ENCODE measurements at places on chromosomes 2 and 18.

GRCh38 chr2:2621855-2622254 is 290.8 kb upstream of the MYT1L start:
- no peak for DNase-seq

DNA sequence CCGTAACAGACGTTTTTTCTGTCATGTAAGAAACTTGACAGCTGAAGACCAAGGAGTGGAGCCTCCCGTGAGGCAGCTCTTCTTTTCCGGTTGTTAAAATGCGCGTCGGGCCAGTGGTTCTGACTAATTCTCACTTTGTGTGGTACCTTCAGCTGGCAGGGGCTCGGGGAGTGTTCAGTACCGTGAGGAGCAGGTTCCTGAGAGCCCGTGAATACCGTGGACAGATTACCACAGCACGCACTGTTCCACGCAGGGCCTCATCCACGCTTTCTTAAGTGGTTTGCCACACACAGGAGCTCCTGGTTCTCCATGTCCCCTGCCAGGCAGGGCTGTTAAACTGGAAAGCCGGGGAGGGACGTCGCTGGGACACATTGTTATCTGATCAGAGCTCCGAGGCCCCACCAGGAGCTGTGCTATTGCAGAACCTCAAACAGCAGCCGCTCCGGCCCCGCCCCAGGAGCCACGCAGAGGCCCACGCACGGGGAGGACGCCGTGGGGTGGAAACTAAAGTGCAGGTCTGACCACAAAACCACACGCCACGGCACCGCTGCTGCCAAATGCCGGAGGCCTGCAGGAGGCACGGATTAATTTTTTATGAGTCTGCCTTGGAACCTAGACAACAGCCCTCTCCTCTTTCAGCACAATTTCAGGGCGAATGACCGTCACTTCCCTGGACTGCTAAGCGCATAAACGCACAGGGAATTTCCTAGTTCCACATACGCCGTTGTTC is 43.3 kb downstream of the NFATC1 start:
- no peak for DNase-seq

GRCh38 chr2:21356086-21356856 is 232.5 kb downstream of the TDRD15 start:
- no peak for DNase-seq

DNA sequence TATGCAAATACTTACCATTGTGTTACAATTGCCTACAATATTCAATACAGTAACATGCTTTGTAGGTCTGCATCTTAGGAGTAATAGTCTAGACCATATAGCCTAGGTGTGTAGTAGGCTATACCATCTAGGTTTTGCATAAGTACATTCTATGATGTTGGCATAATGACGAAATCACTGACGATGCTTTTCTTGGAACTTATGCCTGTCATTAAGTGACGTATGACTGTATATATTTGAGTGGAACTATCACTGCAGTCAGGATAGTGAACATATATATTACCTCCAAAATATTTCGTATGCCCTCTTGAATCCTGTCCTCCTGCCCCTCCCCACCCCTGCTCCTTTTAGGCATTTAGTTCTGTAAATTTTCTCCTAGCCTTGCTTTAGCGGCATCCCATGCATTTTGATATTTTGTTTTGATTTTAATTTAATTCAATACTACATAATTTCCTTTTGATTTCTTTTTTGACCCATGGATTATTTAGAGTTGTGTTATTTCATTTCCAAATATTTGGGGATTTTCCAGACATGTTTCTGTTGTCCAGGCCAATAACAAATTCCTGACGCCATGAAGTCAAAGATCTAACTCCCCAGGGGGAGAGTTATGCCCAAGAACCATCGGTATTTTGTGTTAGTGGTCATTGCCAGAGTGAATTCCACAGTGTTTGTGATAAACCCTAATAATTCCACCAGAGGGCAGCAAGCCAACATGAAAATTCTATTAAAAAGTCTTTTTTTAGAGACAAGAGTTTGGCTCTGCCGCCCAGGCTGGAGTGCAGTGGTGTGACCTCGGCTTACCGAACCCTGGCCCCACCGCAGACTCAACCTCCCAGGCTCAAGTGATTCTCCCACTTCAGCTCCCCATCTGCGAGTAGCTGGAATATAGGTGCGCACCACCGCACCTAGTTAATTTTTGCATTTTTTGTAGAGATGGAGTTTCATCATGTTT is 24.2 kb upstream of the CASP8 start:
- DNase-seq: no peak

GRCh38 chr2:10158681-10159080 is 36.1 kb downstream of the RRM2 start:
- DNase-seq: no peak

DNA sequence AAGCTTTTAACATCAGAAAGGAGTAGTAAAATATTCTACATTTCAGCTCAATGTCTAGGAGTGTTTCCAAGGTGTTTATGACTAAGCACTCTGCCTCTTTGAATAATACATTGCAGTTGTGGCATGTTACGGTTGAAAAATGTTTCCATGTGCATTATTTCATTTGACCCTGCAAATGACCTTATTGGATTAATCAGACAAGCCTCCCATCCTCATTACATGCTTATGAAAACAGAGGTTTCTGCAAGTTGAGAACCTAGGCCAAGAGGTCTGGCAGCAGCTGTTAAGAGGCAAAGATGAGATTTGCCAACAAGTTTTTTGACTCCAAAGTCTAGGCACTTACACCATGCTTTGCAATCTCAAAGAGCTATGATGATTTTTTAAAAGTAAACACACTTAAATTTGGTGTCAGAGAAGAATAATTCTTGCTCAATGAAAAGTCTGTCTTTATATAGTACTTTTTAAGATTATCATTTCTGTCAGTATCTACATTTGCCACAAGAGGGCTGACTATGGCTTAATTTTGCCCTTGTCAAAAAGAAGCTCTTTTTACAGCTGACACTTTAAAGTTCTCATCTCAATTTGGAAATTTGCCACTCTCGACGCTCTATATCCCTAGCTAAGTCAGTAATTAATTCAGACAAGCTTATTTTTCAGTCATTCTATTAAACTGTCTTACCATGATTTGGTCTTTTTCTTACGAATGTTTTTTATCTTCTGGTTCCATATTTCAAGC is 260.6 kb downstream of the PAX3 start:
- no peak for DNase-seq

DNA sequence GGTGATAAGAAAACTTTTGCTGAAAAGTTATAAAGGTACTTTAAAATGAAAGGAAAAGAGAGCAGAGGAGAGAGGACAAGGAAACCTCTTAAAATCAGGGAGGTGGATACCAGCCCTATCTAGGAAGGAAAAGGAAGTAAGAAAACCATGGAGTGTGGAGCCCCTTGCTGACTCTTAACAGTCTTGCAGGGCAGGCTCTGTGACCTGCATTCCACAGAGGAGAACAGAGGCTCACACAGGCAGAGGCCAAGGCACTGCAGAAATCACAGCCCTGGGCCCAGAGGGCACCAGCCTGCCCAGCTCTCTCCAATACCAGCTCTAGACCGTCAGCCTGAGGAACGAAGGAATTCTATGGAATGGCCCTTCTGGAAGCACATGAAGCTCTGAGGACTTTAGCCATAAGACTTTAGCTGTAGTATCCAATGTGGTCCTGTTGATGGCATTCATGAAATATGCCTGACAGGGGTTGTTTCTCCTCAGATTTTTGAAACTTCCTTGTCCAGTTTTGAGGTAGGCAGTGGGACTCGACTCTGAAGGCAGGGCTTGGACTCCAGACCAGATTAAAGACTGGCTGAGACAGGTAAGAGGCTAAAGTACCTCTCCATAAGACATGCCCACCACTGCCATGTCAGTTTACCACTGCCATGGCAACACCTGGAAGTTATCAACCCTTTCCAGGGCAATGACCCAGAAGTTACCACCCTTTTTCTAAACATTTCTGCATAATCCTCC is 216.3 kb downstream of the ANAPC1 start:
- DNase-seq: no peak

DNA sequence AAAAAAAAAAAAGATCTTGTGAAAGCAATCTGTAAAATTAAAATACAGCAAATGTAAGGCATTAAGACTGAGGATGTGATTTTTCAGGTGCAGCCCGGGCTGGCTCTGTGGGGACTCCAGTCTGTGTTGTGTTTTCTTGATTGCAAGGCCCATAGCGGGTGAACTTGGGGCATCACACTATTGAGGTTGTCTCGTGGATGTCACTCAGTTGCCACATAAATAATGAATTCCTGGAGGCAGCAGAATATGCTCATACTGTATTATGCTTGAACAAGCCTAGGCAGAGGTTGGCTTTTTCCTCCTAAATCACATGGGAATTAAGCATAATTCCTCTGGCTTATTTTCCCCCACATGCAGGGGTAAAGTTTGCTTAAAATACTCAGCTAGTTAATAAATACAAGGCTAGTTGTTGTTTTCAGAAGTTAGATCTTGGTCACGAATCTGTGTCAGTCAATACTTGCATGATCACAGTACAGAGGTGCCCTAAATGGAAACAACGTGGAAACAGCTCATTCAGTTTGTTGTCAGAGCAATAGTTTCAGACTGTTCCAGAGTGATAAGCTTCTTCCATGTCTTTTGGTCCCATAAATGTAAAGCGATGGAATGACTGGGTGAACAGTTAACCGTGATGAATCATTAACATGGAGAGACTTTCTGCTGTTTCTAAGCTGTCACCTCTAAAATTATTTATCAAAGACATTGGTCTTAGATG is 16.4 kb downstream of the GEMIN6 start:
- no peak for DNase-seq

DNA sequence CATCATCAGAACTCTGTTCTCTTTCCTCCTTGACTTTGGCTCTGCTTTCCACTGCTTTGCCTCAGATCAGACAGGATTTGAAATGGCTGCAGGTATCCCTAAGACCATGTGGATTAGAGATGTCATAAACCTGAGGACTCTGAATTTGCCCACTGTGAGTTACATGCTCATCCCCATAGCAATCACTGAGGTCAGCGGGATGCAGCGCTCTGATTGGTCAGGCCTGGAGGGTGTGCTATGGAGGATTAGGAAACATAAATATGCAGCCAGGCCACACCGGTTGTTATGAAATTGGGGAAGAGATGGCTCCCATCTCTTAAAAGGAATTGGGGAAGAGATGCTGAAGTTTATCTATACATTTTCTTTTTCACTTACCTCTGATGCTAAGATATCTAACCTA is 73.7 kb upstream of the DNAJC10 start:
- no peak for DNase-seq

GRCh38 chr2:62895632-62896009 is 155.0 kb upstream of the OTX1 start:
- no peak for DNase-seq

DNA sequence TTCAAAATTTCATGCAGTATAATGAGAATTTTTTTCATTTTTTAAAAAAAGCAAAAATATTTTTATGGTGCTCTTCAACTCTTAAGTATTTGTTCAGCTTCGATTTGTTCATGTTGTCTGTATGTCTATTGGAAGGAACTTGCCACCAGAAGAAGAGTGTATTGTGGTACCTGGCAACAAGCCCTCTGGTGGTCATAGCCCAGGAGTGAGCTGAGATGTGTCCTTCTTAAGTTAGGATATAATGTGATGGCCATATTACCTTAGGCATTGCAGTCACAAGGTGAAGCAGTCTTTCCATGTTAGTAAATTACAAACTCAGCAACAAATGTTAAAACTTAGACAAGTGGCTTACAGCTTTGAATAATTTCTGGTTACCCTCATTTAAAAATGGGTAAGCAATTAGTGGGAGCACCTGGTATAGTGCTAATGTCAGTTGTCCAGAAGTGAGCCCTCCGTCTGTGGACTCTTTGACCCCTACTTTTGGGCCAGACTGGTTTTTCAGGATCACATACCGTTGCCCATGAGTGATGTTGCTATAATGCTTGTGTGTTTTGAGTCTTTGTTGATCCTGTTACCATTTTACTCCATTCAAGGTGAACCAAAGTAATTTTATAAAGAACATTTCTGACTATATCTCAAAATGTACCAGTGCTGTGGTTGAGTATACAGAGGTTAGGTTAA is 57.4 kb downstream of the MYO1B start:
- DNase-seq: no peak

GRCh38 chr2:112881217-112881985 is 29.6 kb upstream of the IL37 start:
- no peak for DNase-seq

DNA sequence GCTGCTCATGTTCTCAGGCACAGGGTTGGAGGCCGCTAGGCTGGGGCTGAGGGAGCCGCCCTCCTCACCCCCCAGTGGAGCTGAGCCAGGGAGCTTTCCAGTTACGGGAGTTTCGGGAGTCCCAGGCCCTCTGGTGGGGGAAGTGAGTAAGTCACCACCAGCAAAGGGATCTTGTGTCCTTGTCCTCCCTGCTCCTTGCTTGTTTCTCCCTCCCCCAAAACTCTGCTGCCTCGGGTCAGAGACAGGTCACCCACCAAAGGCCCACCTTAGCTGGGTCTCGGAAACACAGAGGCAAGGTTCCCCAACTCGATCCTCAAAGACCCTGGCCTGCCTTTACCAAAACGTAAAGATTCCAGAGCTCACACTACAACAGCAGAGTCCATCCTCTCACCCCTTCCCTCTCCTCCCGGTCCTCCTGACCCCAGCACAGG is 60.5 kb upstream of the POMC start:
- peak; percentile 10 for DNase-seq

- no peak for DNase-seq
These were observed 24.5 kb upstream of the SPRED2 start for GRCh38 chr2:65456886-65457285.

- DNase-seq: no peak
These were observed 29.8 kb upstream of the MYO3B start for GRCh38 chr2:170148161-170148560.

GRCh38 chr2:241894056-241894641 is 24.6 kb downstream of the RTP5 start:
- no peak for DNase-seq

GRCh38 chr2:15348045-15348444 is 213.1 kb downstream of the NBAS start:
- DNase-seq: no peak

DNA sequence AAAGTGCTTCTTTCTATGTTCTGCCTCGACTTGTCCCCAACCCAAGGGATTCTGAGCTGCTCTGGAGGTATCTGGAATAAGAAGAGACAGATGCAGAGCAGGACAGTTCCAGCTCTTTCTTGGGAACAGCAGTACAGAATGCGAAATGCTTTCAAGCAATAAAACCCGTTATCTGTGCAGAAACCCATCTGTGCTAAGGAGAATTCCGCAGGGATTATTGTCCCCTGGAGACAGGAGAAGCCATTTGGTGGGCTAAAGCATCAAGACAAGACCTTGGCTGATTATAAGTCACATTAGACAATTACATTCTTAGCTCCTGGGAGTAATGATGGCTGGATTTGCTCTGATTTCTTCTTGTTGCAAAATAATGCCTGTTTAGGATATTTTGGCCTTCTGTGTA is 185.4 kb upstream of the GLI2 start:
- no peak for DNase-seq
